ENCODE measurements at places on chromosomes 4 and X.
A peak's percentile ranks its signal among the peaks of the same experiment; 100 is the strongest.

DNA sequence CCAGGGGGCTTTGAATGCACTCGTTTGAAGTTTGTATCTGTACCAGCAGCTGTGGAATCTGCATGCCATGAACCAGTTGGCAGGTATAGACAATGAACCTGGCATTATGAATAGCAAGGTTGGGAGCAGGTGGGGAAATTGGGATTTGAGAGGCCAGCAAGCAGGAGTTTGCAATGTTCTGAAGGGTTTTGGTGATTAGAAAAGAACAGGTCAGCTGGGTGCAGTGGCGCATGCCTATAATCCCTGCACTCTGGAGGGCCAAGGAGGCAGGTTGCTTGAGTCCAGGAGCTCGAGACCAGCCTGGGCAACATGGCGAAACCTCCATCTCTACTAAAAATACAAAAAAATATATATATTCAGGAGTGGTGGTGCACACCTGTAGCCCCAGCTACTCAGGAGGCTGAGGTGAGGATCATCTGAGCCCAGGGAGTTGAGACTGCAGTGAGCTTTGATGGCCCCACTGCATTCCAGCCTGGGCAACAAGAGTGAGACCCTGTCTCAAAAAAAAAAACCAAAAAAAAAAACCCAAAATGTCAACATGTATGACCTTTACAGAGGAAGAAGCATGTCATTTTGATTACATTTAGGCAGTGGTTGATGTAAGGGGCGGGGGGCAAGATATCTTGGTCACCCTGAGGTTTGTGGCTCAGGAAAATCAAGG lies 63.9 kb downstream of the TSC22D3 start:
- DNase-seq: peak; percentile 26

GRCh38 chr4:13476915-13477314 lies 7.2 kb downstream of the RAB28 start:
- DNase-seq: no peak

- DNase-seq: no peak
Measured at GRCh38 chrX:28135378-28136047, 154.3 kb upstream of the DCAF8L1 start.

DNA sequence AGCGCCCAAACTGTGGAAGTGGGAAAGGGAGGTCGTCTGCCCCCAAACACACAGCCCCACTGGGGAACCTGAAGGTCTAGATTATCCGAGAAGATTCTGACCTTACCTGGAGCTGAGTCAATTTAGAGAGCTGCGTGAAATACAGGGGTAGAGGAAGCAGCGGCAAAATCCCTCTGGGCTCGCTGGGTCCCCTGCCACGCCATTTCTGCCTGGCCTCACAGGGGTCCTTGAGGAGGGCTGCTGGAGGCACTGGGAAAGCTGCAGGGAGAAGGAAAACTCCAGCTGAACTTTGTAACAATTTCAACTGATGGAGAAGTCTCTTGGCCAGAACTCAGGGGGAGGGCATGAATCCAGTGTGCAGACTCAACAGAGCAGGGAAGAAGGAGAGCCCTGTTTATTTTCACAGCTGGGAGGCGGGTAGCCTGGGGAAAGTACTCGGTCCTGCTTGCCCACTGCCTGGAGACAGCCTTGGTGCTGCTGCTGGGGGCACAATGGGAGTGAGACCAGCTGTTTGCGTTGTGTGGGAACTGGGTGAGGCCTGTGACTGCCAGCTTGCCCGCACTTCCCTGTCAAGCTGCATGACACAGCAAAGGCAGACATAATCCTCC lies 93.2 kb upstream of the MAPK10 start:
- no peak for DNase-seq

DNA sequence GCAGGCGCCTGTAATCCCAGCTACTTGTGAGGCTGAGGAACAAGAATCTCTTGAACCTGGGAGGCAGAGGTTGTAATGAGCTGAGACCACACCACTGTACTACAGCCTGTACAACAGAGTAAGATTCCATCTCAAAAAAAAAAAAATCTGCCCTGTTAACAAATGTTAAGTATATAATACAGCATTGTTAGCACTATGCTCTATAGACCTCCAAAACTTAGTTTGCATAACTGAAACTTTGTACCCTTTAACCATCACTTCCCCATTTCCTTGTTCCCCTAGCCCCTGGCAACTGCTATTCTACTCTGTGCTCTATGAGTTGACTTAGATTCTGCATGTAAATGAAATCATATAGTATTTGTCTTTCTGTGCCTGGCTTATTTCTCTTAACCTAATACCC lies 76.7 kb downstream of the TAB3 start:
- no peak for DNase-seq

DNA sequence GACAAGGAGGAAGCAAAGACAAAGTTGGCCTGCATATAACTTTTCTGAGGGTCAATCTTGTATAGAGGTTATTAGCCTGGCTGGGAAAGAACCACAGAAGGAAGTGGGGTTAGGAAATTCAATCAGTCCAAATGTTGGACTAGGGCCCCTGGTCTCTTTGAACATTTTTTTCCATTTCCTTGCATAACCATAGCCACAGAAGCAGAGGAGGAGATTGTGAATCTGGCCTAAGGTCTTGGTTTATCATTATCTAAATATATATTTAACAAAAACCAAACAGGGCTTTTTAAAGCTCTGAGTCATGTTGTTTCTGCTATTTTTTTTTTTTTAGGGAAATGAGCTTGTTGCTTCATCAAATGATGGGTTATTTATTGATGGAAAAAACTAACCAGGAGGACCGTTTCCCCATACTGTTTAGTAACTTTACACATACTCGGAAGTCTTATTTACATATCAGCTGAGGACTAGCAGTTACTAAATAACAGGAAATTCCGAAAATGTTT lies 97.7 kb upstream of the ACSL4 start:
- DNase-seq: no peak

DNA sequence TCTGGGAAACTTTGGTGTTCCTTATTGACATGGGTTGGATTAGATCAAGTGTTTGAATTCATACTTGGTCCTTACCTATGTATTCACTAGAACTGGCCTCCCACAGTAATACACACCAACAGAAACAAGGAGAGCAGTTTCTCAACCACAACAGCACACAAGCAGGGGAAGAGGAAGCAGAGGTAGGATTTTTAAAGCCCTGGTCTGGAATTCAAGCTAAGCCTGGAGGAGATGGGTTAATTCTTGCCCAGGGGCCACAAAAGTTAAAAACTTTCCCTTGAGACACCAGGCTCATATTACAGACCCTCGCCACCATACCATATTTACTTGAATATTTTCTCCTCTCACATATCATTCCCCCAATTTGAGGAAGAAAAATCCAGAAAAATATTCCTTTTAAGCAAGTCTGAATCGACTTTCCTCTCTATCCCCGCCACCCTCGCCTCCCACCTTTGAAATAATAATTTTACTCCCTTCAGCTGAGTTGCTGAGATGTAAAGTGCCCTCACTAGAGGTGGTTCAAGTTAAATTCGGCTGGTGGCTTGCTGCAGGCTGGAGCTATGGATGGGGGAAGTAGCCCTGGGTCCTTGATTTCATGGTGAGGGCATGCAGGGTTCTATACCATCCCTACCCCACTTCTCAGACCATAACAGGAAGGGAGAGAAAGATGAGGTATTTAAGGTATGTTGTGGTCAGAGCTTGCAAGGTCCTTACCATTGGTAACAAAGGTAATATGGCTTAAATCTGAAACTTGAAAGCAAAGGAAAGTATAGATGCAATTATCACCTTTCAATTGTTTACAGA lies 440.2 kb downstream of the INPP4B start:
- no peak for DNase-seq

Data from T-cell (primary cell).